ENCODE measurements at places on chromosomes 13 and 19.

- DNase-seq, result no peak
Measured at GRCh38 chr13:75393839-75394520, 88.0 kb downstream of the TBC1D4 start.

DNA sequence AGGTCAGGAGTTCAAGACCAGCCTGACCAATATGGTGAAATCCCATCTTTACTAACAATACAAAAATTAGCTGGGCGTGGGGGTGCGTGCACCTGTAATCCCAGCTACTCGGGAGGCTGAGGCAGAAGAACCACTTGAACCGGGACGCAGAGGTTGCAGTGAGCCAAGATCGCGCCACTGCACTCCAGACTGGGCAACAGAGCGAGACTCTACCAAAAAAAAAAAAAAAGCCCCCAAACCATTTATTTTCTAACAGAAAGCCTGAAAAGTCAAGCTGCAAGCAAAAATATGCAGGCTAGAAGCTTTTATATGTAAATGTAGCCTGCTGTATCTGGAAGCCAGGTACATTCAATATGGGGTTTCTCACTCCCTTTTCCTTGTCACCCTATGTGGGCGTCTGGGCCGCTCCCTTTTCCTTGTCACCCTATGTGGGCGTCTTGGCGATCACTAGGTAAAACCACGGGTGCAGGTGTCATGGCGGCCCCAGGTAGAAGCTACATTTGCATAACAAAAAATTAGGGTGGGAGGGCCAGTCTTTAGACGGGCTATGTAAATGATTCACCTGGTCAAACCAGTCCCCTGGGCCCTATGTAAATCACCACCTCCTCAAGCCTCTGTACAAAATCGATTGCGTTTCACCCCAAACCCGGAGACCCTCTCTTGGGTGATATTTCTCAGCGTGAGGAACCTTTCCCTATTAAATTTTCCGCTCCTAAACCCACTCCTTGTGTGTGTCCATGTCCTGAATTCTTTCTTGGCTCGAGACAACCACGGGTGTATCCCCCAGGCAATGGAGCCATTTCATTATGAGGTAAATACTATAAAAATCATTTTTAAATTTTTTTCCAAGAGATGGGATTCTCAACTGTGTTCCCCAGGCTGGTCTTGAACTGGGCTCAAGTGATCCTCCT, 2.1 kb downstream of the TRIM13 start:
- DNase-seq, result no peak

DNA sequence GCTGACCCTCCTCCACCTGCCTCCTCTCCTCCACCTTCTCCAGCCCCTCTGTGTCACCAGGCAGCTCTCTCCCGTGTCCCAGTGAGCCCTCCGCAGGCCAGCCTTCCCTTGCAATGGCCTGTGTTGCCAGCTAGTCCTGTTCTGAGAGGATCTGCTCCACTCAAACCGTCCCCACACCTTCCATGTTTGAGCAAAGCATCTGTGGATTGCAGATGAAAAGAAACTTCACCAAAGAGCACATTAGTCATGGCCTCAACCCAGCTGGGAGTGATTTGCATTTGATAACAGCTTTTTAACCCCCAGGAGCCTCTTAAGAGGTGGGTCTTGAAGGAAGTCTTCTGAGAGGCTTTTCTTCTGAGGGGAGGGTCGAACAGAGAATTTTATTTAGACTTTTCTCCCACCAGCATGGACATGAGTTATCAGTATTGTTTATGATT, 72.8 kb downstream of the COL4A2 start:
- no peak for DNase-seq

GRCh38 chr19:17393914-17394313, at the start of gene CCDC194:
TSS of gene CCDC194 (minus strand) at chr19:17394196. CDS start at chr19:17394158, 38 bp downstream.
- DNase-seq, result no peak

DNA sequence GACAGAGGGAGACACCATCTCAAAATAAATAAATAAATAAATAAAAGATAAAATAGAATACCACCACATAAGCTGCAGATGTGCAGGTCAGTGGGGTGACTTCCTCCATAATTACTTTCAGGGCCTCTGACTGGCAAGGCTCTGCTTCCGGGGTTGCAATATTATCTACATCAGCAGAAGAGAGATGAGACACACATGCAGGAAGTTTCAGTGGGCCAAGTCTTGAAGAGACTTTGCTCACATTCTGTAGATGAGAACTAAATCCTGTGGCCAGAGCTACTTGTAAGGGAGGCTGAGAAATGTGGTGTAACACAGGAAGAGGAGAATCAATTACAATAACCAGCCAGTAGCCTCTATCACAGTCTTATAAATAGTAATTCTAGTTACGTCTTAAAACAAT, 89.9 kb upstream of the MAB21L1 start:
- DNase-seq, result no peak

DNA sequence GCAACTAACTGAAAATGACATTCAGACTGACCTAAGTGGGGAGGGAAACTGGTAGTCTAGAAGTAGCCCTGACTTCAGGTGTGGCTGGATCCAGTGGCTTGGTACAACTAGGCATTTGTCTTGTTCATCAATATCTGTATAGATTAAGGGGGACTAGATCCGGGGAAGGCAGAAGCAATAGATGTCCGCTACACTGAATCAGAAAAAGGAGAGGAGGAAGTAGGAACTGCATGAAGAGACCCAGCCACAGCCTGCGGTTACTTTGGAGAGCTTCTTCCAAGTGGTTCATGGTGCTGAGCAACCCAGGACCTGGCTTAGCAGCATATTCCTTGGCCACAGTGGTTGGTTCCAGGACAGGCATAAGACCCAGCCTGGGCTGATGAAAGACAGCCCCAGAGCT, 9.9 kb upstream of the PRODH2 start:
- DNase-seq, result no peak

DNA sequence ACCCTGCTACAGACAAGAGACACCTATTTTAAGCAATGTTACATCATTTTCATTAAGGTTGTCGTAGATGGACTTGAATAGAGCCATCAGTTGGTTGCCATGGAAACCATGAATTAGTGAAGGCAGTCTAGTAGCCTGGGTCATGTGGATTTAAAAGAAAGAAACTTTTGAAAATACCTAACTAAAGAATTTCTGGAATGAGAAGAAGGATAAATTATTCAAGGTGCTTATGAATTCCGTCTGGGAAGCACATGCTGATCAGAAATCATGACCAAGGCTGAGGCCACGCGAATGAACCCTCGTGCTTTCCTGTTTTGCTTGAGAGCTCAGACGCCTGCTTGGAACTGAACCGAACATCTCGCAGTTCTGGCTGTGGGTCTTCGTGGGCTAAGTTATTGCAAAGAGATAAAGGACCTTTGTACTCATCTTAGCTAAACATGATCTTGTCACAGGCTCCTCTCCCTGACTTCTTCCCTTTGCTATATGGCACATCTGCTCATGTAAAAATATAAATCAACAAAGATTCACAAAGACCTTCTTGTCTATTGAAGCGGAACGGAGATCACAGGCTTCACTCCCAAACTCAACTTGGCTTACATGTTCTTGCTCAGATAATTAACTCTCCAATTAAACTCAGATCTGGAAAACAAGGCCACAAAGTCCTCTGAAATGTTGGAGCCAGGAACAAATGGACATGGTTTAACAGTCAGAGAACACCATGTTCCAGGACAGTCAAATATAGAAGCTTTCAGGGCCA, 140.2 kb downstream of the NUFIP1 start:
- DNase-seq, result no peak

GRCh38 chr13:71672512-71672911, 194.5 kb downstream of the DACH1 start:
- no peak for DNase-seq

DNA sequence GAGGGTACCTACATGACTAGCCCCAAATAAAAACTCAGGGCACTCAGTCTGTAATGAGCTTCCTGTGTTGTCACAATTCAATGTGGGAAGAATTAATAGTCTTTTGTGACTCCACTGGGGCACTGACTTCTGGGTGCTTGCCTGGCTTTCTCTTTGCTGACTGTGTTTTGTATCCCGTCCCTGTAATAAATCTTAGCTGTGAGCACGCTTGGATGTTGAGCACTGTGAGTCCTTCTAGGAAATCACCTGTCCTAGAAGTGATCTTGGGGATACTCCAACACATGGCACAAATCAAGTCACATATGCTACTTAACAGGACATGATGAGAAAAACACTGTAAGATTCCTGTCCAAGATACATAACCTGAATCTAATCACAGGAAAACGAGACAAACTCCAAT, 83.0 kb downstream of the USP12 start:
- DNase-seq, result no peak

- DNase-seq, result no peak
Measured at GRCh38 chr13:60019119-60019993, 144.4 kb downstream of the DIAPH3 start.

GRCh38 chr13:21016487-21016886, 44.9 kb downstream of the LATS2 start:
- DNase-seq, result no peak
